ENCODE measurements at places on chromosomes 12 and 14.

DNA sequence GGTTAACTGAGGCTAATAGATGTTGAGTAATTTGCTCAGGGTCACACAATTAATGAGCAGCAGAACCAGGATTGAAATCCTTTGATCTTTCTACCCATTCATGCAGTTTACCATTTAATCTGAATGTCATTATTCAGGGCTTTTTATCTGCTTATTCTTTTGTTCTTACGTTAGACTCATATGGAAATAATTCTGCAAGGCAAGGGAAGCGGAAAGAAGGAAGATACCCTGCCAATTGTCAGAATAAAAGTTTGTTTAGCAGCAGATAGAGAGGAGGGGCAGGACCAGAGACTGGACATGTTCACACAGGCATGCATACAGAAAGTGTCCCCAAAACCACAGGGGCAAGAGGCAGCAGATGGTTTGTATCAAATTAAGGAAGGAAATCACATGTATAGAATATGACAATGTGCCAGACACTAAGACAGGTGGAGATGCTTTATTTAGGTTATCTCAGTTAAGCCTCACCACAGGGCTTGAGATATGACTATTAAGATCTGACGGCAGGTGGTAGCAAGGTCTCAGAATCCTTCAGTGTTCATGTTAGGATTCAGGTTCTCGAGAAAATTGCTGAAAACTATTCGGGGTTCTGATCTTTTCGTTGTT, 29.8 kb downstream of the BRMS1L start:
- DNase-seq: peak; percentile 8

GRCh38 chr14:22336031-22336430, 253.0 kb downstream of the DAD1 start:
- no peak for DNase-seq

DNA sequence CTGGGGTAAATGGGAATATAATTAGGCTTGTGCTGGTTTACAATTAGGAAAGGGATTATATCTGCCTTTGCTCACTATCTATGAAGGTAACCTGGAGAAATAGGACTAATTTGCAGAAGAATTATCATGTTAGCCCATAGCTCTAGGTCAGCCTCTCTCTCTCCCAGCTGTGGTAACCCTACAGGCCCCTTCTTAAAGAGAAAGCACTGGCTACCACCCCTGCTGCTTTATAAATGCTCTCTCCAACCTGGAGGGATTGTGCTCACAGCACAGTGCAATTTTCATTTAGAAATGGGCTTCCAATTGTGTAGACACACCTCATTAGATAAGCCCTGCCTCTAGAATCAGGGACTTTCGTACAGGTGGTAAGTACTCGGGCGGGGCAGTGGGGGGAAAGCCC, 22.7 kb upstream of the MGST1 start:
- no peak for DNase-seq

DNA sequence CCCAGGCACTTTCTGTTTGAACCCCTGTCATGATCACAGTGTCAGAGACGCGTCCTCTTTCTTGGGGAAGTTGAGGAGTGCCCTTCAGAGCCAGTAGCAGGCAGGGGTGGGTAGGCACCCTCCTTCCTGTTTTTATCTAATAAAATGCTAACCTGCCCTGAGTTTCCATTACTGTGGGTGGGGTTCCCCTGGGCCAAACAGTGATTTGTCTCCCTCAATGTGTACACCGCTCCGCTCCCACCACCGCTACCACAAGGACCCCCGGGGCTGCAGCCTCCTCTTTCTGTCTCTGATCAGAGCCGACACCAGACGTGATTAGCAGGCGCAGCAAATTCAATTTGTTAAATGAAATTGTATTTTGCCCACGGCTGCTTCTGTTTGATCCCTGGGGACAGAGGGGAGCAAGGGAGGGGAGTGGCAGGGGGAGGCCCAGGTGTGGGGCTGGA, 5.1 kb downstream of the SHMT2 start:
- no peak for DNase-seq

GRCh38 chr12:109196332-109196731, 79.9 kb downstream of the ACACB start:
- DNase-seq: no peak

DNA sequence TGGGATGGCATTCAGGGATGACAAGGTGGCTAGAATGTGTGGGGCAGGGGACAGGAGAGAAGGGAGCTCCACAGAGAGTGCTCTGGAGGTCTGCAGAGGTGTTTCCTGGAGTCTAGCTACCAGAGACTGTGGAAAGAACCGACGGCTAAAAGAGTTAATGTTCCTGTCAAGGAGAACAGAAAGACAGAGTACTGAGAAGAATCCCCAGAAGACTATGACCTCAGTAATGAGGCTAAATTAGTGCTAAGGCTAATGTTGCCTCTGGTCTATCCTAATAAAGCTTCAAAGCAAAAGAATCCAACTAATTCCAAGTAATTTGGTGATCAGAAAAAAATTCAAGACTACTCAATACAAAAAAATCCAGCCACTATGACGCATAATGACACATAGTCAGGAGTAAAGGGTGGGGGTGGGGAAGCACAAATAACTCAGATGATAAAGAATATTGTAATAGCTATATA, 44.7 kb downstream of the FERMT2 start:
- no peak for DNase-seq

DNA sequence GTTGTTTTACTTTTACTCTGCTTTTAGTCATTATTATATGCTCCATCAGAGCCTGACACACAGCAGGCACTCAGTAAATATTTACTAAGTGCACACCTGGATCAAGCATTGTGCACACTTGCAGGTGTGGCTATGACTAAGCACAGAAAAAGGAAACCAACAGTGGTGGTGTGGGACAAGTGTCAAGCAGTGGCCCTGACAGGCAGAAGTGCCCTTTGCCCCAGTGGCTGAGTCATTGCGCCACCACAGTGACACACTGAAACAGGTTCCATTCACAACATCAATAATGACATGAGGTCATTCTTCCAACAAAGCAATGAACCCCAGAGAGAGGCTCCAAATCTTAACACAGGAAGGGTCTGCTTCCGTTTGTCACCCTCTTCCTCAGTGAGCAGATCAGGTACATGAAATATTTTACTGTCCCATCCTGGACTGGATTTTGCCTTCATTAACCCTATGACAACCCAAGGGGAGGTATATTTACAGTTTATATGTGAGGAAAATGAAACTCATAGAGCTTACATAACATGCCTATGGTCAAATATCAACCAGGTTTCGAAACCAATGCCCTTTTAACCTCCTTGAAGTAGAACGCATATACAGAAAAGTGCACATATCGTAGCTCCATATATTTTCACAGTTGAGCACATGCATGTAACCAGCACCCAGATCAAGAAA, 82.6 kb upstream of the GTF2A1 start:
- no peak for DNase-seq

- DNase-seq: no peak
These were observed 8.3 kb upstream of the CCND2 start for GRCh38 chr12:4265280-4265679.

DNA sequence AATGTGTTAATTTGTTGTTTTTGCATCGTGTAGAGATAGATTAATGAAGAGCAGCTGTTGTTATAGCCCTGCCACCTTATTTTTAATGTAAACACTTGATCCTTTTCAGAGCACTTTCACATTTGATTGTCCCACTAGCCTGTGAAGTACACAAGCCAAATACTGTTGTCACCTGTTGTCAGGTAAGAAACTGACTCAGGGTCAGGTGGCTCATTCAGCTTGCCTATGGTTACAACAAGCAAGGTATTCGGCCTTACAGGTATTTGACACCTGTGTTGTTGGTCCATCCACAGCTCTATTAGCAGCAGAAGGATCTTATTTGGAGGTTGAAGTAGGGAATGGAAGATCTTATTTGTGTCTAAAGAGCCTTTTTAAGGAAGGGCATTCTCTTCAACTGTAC, 108.9 kb downstream of the GPR135 start:
- no peak for DNase-seq

- no peak for DNase-seq
These were observed 11.3 kb downstream of the ZNF839 start for GRCh38 chr14:102330806-102331205.

- DNase-seq: no peak
These were observed 11.1 kb downstream of the CCDC62 start for GRCh38 chr12:122785503-122785902.

DNA sequence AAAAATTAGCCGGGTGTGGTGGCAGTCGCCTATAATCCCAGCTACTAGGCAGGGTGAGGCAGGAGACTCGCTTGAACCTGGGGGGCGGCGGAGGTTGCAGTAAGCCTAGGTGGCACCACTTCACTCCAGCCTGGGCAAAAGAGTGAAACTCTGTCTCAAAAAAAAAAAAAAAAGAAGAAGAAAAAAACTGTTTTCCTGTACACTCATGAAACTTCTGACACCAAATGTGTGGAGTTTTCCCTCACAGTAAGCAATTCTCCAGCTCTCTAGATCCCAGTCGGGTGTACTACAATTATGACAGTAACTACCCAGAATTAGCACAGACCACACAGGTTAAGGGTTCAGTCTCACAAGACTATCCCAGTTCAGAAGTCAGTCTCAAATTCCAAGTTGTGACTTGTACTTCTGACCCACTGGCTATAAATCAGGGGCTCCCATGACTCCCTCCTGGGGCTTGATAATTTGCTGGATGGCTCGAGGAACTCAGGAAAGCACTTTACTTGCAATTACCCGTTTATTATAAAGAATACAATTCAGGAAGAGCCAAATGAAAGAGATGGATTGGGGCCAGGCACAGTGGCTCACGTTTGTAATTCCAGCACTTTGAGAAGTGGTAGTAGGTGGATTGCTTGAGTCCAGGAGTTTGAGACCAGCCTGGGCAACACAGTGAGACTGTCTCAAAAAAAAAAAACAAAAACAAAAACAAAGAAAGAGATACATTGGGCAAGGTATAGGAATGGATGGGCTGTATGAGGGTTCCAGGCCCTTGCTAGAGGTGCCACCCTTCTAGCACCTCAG, 12.4 kb upstream of the ARF6 start:
- DNase-seq: no peak

DNA sequence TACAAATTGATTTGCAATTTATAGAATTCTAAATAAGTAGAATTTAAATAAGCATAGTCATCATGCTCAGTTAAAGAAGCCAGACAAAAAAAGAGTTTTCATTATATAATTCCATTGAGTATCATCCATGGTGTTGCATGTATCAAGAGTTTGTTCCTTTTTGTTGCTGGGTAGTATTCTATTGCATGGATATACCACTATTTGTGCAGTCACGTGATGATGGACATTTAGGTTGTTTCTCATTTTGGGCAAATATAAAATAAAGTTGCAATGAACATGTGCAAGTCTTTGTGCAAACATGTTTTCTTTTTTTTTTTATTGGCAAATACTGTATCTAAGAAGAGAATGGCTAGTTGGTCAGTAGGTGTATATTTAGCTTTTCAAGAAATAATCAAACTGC, 186.2 kb upstream of the FRMD6 start:
- DNase-seq: no peak

DNA sequence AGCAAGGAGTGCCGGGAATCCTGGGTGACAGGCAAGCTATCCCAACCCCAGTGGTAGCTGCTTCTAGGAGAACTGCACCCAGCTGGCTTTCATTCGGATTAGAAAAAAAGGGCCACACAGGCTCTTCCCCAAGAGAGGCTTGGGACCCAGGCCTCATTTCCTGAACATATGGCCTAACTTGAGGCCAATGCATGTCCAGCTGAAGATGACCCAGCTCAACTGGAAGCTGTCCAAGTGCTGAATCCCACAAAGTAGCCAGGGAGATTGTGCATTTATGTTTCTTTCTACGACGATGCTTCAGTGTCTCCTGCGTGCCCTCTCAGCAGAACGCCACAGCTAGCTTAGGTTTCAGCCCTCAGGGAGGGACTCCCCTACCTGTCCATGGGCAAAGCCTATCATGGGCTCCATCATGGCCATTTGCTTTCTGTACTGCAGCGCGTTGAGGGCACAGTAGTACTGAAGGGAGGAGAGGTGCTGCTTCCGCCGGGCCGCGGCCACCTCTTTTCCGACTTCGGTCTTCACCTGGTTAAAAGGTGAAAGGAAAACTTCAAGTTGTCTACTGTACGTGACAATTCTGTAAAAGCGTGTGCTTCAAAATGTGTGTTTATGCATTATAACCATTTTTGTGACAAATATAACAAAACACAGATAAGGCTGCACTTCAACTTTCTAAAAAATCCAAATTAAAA, 29.1 kb downstream of the APPL2 start:
- DNase-seq: no peak

DNA sequence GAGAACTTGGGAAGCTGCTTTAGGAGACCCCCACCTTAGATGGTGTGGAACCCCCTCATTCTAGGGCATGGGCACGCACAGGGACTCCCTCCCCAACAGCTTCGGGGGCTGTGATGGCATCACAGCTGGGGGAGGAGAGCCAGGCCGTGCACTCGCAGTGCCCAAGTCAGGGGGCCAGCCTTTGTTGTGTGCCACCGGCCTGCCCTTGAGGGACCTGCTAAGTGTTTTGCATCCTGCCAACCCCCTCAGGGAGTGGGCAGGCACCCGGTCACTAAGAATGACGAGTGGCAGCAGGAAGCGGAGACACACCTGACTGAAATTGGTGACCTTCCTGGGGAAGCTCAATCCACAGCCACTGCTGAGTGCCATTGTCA, 334.9 kb upstream of the SFSWAP start:
- DNase-seq: no peak

GRCh38 chr14:63752449-63753169, 24.7 kb upstream of the SGPP1 start:
- DNase-seq: no peak

DNA sequence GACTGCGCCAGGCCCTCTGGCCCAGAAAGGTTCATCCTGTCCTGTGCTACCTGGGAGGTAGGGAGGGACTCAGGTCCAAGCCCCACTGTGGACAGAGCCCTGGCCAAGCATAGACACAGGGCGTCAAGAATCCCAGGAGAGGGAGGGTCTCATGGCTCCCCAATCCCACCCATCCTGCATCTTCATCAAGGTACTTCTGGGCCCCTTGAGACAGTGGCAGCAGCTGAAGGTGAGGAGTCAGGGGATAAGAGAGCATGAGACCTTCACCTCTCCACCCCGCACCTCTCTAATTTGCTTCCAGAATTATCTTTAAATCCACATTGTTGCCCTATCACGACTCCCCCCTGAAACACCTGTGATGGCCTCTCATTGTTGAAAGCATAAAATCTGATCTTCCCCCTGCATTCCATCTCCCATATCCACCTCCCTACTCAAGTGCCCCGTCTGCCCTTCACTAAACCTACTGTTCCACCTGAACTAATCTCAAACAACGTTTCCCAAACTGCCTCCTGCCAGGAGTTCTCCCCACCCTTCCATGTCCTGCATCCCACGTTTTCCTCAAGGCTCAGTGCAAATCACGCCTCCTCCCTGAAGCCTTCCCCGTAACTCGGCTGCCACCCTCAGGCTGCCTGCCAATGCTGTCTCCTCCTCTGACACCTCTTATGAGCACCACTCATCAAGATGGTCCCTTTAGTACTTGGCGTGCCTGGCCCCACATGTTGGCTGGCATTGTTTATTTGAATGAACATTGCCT, 27.1 kb downstream of the KRT18 start:
- no peak for DNase-seq

DNA sequence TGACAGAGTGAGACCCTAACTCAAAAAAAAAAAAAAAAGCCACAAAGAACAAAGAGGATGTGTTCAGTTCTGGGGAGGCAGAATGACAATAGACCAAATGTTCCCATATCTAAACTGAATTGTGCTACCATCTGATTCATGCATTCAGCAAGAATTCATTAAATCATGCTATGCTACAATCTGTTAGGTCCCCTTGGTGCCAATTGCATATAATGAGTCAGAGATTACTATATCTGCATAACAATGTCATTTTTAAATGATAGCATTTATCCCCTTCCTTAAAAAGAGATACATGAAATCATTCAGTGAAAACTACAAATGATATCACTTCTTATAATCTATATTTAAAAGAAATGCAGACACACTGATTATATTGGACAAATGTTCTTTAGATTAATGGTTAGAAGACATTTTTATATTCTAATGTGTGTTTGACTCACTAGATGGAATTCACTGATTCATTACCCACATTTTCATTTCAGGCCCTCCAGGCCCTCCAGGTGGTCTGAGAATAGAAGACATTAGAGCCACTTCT, 207.6 kb upstream of the PDZRN4 start:
- no peak for DNase-seq
